ENCODE measurements at places on chromosomes 12 and 14. TPM values are rescaled to one million over a fixed set of nuclear protein-coding genes. Genes with fewer than 3 reads are reported as not detected.

- no peaks in the 10 kb centered on the region for H3K36me3 ChIP-seq
- no peaks in the 10 kb centered on the region for H3K4me1 ChIP-seq
- H3K27me3 ChIP-seq: no peaks in the 10 kb centered on the region
These were observed 175.4 kb downstream of the SLC25A21 start for GRCh38 chr14:36996857-36997590.

DNA sequence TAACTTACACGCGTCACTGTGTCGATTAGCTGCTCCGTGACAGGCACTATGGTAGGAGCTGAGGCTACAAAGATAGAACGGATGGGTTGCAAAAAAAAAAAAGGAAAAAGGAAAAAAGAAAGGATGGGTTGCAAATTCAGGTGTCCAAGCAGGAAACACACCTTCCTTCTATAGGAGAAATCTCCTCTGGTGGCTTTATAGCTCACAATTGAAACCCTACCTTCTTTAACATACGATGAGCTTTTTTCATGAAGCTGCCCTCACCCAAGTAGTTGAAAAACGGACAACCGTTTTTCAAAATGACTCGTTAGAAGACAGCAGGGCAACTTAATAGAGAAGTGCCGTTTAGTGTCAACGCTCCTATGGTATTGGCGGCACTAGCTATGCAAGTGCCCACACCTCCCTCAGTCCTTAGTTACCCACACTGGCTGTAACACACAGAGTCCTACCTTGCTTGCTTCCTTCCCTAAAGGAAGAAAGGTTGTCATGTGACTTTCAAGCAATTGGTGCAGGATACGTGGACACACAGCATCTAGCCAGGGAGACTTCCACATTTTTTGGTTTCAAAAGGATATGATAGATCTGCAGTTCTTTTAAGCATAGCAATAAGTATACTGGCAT lies 682 bp upstream of the TRIP11 start:
- peak overlapping the region; percentile 57 for H3K4me3 ChIP-seq
- H3K27me3 ChIP-seq: no peaks in the 10 kb centered on the region
- no peaks in the 10 kb centered on the region for H3K36me3 ChIP-seq
- H3K4me1 ChIP-seq: peaks cover 4% of the 10 kb centered on the region
- H3K27ac ChIP-seq: peak overlapping the region; percentile 93

DNA sequence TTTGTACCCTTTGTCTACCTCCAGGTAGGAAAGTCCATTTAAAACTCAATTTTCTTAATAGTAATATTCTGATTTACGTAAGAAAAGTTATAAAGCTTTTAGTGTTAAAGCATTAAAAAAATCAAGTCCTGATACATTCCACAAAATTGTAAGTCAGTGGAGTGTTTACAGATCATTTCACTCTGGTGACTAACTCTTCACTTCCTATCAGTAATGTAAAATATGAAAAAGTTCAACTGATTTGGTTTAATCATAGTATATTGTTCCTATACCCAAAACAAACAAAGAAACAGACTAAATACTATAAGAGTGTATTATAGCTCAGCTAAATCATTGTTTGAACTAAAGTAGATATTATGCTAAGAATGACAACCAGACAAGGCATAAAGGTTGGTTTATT lies 85.9 kb downstream of the VEZT start:
- no peaks in the 10 kb centered on the region for H3K4me1 ChIP-seq
- no peak for DNase-seq
- no peaks in the 10 kb centered on the region for H3K27me3 ChIP-seq

DNA sequence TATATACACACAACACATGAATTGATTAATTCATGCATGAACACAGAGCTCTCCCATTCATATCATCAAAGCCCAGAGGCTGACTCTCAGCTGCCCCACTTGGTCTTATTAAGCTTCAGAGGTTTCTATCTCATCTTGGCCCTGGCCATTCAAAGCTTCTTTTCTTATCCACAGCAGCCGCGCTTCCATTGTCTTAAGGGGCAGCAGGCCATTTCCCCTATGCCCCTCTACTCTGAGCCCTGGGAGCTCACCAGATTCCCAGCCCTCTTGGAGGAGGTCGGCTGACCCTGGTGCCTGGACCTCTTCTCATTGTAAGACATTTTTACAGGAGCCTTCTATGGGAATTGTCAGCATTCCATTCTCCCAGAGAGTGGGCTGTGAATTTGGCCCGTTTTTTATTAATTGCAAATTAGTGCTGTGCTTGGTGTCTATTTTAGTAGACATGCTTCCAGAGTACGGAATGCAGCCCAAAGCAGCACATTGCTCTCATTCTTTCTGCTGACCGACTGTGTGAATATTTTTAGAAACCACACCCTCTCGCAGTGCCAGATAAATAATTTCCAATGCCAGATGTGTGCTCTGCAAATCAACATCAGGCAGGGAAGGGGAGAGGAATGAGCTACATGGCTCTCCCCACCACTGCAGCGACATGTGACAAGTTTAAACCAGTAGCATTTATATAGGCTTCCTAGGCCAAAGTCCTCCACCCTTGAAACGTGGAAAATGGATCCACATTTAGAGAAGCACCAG lies 58.5 kb downstream of the NUAK1 start:
- no peak overlapping the region for H3K4me3 ChIP-seq
- no peaks in the 10 kb centered on the region for H3K4me1 ChIP-seq
- no peaks in the 10 kb centered on the region for H3K36me3 ChIP-seq
- H3K27ac ChIP-seq: no peak overlapping the region

DNA sequence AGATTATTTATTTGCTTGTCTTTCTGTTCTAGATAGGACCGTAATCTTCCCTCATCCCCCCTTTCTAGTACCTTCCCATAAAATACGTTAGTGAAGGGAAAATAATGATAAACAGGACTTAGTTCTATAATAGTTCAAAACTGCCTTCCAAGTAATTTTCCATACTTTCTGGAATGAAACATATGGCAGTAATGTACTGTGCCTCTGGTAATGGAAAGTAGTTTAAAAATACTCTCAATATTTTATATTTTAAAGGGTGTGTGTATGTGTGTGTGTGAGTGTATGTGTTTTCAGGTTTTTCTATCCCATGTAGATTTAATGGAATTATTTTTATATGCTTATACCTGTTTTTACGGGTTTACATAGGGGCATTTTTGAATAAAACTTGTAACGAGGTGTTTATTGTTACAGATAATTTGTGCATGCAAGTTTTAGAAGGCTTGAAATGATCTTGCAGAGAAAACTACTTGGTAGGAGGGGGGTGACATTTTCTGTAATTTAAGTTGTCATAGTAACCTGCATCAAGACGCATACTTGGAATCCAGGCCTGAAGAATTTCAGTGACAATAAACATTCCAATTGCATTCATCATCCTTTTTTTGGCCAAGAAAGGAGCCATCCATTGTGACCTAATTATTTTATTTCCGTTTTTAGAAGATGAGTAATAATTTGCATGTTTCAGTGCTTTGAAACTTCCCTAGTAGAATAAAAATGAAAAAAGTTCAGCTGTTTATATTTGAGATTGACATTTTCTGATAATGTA lies 38.9 kb downstream of the RASSF8 start:
- H3K36me3 ChIP-seq: no peaks in the 10 kb centered on the region
- H3K27ac ChIP-seq: no peak overlapping the region
- no peak for DNase-seq
- H3K4me1 ChIP-seq: peaks cover 4% of the 10 kb centered on the region
- no peaks in the 10 kb centered on the region for H3K27me3 ChIP-seq

The SAMD15 gene
- 0.96 TPM for total RNA-seq

The NOXRED1 gene
- total RNA-seq: 3.5 TPM

The CD69 gene
- 1.9 TPM for total RNA-seq

GRCh38 chr12:70069221-70070105 lies 173.8 kb upstream of the CNOT2 start:
- H3K27ac ChIP-seq: no peak overlapping the region
- no peaks in the 10 kb centered on the region for H3K36me3 ChIP-seq
- DNase-seq: no peak
- no peaks in the 10 kb centered on the region for H3K27me3 ChIP-seq
- no peak overlapping the region for H3K4me3 ChIP-seq

The KCNK13 gene
- 0.09 TPM for total RNA-seq

The KCNH5 gene
- total RNA-seq: 0.06 TPM

The B4GALNT3 gene
- total RNA-seq: 16.3 TPM

DNA sequence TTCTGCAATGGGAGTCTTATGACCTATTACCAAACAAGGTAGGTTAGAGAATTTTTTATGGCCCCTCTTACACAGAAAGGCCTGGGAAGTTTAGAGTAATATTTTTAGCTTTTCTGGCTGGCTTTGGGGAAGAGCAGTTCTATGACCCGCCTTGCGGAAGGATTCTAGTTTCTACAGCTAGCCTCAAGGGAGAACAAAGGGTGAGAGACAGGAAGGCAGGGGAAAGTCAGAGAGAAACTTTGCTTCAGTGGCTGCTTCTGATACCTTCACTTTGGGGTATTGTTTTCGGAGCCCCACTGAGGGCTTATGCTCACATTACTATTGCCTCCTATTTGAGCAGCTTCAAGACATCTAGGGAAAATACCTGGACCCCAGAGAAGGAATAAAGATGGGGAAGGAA lies 80.7 kb upstream of the NUDT4 start:
- no peak overlapping the region for H3K4me3 ChIP-seq
- no peaks in the 10 kb centered on the region for H3K4me1 ChIP-seq
- no peak for DNase-seq
- no peak overlapping the region for H3K27ac ChIP-seq
- no peaks in the 10 kb centered on the region for H3K36me3 ChIP-seq

GRCh38 chr12:92194561-92194960 lies 48.9 kb upstream of the BTG1 start:
- no peak overlapping the region for H3K27ac ChIP-seq
- no peaks in the 10 kb centered on the region for H3K4me1 ChIP-seq
- no peak for DNase-seq
- no peak overlapping the region for H3K4me3 ChIP-seq
- no peaks in the 10 kb centered on the region for H3K36me3 ChIP-seq

DNA sequence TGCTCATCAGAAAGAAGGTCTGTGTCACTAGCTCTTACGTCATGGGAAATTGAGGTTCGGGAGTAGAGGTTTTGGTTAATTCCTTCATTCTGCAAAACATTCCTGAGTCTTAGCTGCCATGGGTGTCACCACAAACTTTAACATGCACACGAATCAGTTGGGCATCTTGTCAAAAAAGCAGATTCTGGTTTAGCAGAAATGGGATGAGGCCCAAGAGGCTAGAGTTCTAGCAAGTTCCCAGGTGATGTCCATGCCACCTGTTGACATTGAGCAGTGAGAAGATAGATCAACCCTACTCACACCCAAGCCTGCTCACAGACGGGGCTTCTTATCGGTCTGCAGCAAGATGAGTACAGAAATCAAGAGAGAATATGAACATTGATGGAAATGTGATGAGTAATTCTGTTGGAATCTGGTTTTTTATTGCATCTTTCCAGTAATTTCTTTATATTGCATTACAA lies 11.7 kb upstream of the RIN3 start:
- H3K4me1 ChIP-seq: no peaks in the 10 kb centered on the region
- no peak overlapping the region for H3K27ac ChIP-seq
- no peaks in the 10 kb centered on the region for H3K36me3 ChIP-seq
- no peak overlapping the region for H3K4me3 ChIP-seq
- no peaks in the 10 kb centered on the region for H3K27me3 ChIP-seq

The GYS2 gene
- not detected for total RNA-seq

DNA sequence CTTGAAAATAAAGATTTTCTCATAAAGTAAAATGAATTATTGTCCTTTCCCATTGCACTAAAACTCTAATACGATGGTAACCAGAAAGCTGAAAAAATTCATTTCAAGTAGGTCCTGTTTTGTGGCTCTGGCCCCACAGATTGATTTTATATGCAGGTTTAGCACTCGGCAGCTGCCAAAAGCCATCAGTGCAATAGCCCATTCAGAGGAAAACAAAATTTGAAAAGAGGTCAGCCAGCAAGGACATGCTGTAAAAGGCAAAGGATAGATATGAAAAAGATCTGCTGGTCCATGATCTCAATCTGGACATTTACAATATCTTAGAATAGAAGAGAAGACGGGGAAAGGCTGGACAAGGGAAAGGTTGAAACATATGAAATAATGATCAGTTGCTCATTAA lies 414.8 kb upstream of the NOVA1 start:
- H3K4me1 ChIP-seq: no peaks in the 10 kb centered on the region
- no peak overlapping the region for H3K27ac ChIP-seq
- no peaks in the 10 kb centered on the region for H3K27me3 ChIP-seq
- no peak for DNase-seq
- no peak overlapping the region for H3K4me3 ChIP-seq

- no peak overlapping the region for H3K4me3 ChIP-seq
- DNase-seq: no peak
- H3K27ac ChIP-seq: no peak overlapping the region
- H3K27me3 ChIP-seq: no peaks in the 10 kb centered on the region
- no peaks in the 10 kb centered on the region for H3K4me1 ChIP-seq
These were observed 12.9 kb downstream of the LRIG3 start for GRCh38 chr12:58907391-58907790.

The DDN gene
- total RNA-seq: not detected

The CLEC4E gene
- total RNA-seq: 0.73 TPM

DNA sequence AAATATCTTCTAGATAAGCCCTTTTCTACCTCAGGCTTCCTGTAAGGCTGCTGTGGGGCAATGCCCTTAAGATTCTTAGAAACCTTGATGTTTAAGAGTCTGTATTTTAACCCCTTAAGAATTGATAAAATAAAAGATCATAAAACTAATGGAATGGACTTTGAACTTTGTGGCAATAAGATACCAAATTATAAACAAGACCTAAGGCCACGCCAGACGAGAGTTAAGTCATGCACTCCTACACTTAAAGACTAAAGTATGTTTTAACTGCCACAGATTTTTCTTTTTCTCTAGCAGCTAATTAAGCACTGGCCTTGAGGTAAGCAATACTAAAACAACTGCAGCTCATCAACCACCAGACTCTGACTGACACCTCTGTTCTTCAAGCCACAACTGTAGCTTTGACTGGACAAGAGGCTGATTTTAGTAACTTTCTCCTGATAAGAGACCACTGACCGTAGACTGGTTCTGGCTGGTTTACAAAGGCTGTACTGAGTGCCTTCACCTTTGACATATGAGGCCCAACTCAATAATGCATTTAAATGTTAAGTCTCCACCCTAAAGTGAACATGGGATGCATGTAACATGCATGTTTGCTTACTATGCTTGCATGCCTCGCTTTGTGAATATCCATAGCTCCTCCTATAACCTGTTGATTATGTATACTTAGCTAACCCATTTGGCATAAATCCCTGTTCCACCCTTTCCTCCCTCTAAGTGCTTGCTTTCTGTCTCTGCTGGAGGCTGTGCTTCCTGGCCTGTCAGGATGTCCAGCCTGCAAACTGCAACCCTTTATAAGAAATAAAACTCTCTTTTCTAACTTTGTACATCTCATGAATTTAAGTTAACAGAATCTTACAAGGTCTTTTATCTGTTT lies 71.9 kb downstream of the KLHL28 start:
- H3K4me3 ChIP-seq: no peak overlapping the region
- DNase-seq: no peak
- no peaks in the 10 kb centered on the region for H3K4me1 ChIP-seq
- no peaks in the 10 kb centered on the region for H3K36me3 ChIP-seq

The FOXG1 gene
- total RNA-seq: 1.6 TPM

- H3K4me1 ChIP-seq: no peaks in the 10 kb centered on the region
- no peaks in the 10 kb centered on the region for H3K36me3 ChIP-seq
- H3K4me3 ChIP-seq: no peak overlapping the region
These were observed 6.6 kb upstream of the IKZF4 start for GRCh38 chr12:56014205-56014604.

GRCh38 chr14:41423503-41423902 lies 183.2 kb upstream of the LRFN5 start:
- no peaks in the 10 kb centered on the region for H3K27me3 ChIP-seq
- no peak overlapping the region for H3K27ac ChIP-seq
- no peaks in the 10 kb centered on the region for H3K36me3 ChIP-seq
- no peak for DNase-seq

The INHBE gene
- not detected for total RNA-seq

The PPP1R1A gene
- 0.87 TPM for total RNA-seq

Measured in prostate gland (tissue), 2 donors.